ENCODE measurements at places on chromosomes 6 and 20.

GRCh38 chr20:49471397-49471796 lies 11.1 kb downstream of the KCNB1 start:
- peak; percentile 22 for DNase-seq

GRCh38 chr20:36179170-36179945 lies 24.8 kb downstream of the EPB41L1 start:
- no peak for DNase-seq

DNA sequence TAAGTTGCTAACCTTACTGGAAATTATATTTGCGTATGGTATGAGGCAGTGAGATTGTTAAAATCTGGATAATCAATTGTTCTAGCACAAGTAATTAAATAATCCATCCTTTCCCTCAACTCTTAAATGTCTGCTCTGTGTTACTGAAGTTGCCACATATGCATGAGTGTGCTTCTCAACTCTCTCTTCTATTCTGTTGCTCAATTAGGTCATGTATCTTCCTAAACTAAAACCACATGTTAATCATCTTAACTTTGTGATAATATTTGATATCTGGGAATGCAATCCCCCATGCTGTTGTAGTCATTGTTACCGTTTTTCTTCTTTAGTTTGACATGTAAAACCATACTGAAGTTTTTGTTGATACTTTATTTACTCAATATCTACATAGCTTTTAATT lies 63.5 kb upstream of the STMND1 start:
- DNase-seq = no peak

DNA sequence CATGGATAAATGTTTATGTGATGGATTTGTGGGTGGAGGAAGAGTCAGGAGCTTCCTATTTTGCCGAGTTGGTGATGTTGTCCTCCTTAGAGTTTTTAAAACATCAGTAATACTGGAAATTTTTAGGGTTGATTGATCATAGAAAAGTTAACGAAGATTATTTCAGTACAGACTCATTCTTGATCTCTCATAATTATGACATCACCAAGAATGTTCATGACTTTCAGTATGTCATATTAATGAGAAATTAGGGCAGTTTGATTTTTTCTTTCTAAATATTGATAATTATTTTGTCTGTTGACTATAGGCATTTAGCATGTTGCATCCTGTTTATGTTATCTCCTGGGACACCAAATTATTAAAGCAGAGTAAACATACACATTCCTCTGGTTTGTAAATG lies 512.2 kb downstream of the CD109 start:
- DNase-seq = no peak
